Stomach (tissue), 19 donors: ENCODE measurements at places on chromosomes 7 and 10. TPM values are rescaled to one million over a fixed set of nuclear protein-coding genes. Genes with fewer than 3 reads are reported as not detected.

GRCh38 chr7:3648276-3648675 lies 347.2 kb downstream of the SDK1 start:
- H3K27ac ChIP-seq: no peak overlapping the region
- no peaks in the 10 kb centered on the region for H3K27me3 ChIP-seq

- peaks cover 31% of the 10 kb centered on the region for H3K36me3 ChIP-seq
- H3K27ac ChIP-seq: no peak overlapping the region
- peaks cover 5% of the 10 kb centered on the region for H3K4me1 ChIP-seq
- no peak overlapping the region for H3K4me3 ChIP-seq
- DNase-seq: no peak
- H3K27me3 ChIP-seq: no peaks in the 10 kb centered on the region
Observed at GRCh38 chr7:5200561-5201235, 10.7 kb downstream of the WIPI2 start.

GRCh38 chr10:121053151-121053550 lies 202.0 kb downstream of the WDR11 start:
- H3K36me3 ChIP-seq: no peaks in the 10 kb centered on the region
- H3K27ac ChIP-seq: no peak overlapping the region
- H3K4me3 ChIP-seq: no peak overlapping the region
- no peak for DNase-seq
- peaks cover 15% of the 10 kb centered on the region for H3K4me1 ChIP-seq
- no peaks in the 10 kb centered on the region for H3K27me3 ChIP-seq

DNA sequence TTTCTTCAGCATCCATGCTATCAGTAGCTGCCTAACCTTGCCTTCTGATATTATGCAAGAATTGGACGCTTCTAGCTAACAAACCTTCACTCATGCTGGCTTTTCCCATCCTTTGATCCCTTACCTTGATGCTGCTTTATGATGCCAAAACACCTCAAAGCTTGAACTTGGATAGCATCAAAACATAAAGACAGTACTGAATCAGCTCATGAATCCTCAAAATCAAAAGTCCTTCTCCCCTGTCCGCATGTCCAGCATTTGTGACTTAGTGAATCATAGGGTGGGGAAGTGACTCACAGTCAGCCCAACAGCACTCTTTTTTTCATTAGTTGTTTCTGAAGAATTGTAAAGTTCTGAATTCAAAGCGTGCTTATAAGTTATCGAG lies 89.5 kb upstream of the PIK3CG start:
- no peak for DNase-seq
- no peak overlapping the region for H3K4me3 ChIP-seq
- H3K27ac ChIP-seq: peak overlapping the region; percentile 57
- no peaks in the 10 kb centered on the region for H3K27me3 ChIP-seq
- peaks cover 14% of the 10 kb centered on the region for H3K4me1 ChIP-seq

- no peak overlapping the region for H3K27ac ChIP-seq
- H3K27me3 ChIP-seq: no peaks in the 10 kb centered on the region
- DNase-seq: no peak
- no peaks in the 10 kb centered on the region for H3K36me3 ChIP-seq
- H3K4me3 ChIP-seq: no peak overlapping the region
- H3K4me1 ChIP-seq: no peaks in the 10 kb centered on the region
Observed at GRCh38 chr7:11332865-11333228, 359.2 kb downstream of the PHF14 start.

DNA sequence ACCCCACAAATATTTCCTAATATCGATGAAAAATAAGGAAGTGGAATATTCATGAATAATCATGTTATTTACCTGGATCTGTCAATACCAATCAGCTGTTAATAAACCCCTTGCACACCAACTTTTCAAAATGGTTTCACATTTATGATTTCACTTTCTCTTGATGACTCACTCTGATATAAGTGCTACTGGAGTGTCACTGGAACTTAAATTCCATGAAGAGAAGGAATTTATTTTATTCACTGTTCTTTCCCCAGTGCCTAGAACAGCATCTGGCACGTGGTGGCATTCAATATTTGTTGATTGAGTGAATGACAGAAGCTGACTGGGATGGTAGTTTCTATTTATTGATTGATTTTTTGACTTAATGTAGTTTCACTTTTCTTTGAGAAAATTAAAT lies 3.5 kb upstream of the ENO4 start:
- H3K4me1 ChIP-seq: peaks cover 25% of the 10 kb centered on the region
- no peak overlapping the region for H3K27ac ChIP-seq
- H3K36me3 ChIP-seq: no peaks in the 10 kb centered on the region
- no peaks in the 10 kb centered on the region for H3K27me3 ChIP-seq

DNA sequence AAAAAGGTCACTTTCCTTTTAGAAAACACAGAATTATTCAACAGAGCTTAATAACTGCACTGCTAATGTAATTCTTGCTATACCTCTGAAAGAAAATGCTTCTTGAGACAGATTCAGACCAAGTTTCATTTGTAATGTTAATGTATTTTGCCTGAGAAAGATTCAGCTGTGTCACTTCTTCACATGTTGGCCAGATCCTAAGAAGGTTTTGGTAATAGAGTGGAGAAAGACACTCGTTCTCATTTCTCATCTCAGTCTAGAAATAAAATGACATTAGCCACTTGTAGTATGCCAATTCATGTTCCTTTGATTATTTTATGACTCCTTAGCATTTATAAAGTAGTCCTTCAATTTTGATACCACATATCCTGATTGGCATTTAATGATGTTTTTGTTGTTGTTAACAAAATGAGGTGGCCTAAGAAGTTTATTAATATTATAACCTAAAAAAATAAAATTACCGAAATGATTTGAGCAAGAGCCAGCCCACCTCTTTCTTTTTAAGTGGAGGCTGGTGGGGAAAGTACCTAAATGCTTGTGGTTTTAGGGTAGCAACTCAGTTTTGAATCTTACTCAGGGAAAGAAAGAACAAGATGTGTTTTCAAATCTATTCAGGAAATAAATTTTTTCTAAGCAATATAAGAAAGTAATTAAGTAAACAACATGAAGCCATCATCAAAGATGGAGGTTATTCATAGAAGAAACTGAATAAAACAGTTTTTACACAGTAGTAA lies 16.4 kb upstream of the ELAPOR2 start:
- H3K27ac ChIP-seq: no peak overlapping the region
- H3K4me1 ChIP-seq: no peaks in the 10 kb centered on the region
- H3K4me3 ChIP-seq: no peak overlapping the region
- H3K36me3 ChIP-seq: no peaks in the 10 kb centered on the region
- DNase-seq: no peak

DNA sequence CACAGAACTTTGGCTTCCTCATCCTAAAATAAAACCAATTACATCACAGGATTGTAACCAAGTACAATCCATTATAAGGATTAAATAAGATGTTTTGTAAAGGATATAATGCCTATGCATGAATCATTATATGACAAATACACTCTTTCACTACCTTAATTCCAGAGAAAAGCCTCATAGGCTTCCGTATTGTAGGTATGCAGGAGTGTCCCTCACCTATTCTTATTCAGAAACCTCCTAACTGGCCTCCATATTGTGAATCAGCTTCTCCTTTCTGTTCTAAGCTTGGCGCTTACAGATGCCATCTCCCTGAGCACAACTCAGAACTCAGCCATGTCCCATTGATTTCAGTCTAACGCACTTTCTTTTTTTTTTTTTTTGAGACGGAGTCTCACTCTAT lies 69.6 kb upstream of the CAPZA2 start:
- no peak for DNase-seq
- no peaks in the 10 kb centered on the region for H3K36me3 ChIP-seq
- H3K4me1 ChIP-seq: no peaks in the 10 kb centered on the region
- no peaks in the 10 kb centered on the region for H3K27me3 ChIP-seq

The PHYHIPL gene
- total RNA-seq: not detected

The LMOD2 gene
- total RNA-seq: not detected

The CABCOCO1 gene
- not detected for total RNA-seq

The CC2D2B gene
- total RNA-seq: 5.1 TPM

The AFAP1L2 gene
- 20.9 TPM for total RNA-seq
